ENCODE measurements at places on chromosomes 11 and 22. TPM values are rescaled to one million over a fixed set of nuclear protein-coding genes. Genes with fewer than 3 reads are reported as not detected.
A peak's percentile ranks its signal among the peaks of the same experiment; 100 is the strongest.

DNA sequence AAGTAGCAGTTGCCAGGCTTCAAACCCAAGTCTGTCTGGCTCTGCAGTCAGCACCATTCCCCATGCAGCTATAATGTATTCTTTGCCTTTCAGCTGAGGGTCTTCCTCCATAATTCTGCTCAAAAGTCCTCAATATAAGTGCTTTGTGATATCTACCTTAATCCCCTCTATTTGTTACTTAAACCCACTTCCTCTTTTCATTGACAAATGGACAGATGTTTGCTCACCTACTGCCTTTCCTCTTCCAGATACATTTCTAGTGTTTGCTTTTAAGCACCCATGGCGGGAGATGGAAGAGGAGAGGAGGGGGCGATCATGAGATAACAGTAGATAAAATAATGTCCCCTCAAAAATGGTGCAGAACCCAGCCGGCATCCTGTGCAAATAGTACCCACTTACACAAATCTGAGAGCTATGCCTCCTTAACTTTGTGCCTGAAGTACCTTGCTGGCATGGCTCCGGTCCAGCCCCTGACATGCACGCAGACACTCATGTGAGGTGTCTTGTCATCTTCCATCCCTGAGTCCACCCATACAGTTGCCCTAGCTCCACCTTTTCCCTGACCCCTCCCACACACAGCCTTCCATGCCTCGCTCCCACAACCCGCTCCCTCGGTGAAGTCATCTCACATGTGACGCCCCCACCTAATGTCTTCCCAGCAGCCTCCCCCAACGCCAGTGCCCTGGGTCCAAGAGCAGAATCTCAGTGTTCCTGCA is 109.6 kb downstream of the TRIM29 start:
- ATAC-seq, result no peak

- ATAC-seq, result no peak
Observed at GRCh38 chr11:4891996-4892640, 10.4 kb downstream of the OR51T1 start.

GRCh38 chr11:43403357-43404231 is 44.9 kb downstream of the TTC17 start:
- ATAC-seq, result no peak

- no peak for ATAC-seq
Observed at GRCh38 chr22:48781868-48782267, 1045.8 kb downstream of the BRD1 start.

GRCh38 chr22:42880815-42881214 is 23.7 kb upstream of the ARFGAP3 start:
- ATAC-seq, result no peak

GRCh38 chr11:47130543-47130942 is 46.1 kb downstream of the ARFGAP2 start:
- no peak for ATAC-seq

DNA sequence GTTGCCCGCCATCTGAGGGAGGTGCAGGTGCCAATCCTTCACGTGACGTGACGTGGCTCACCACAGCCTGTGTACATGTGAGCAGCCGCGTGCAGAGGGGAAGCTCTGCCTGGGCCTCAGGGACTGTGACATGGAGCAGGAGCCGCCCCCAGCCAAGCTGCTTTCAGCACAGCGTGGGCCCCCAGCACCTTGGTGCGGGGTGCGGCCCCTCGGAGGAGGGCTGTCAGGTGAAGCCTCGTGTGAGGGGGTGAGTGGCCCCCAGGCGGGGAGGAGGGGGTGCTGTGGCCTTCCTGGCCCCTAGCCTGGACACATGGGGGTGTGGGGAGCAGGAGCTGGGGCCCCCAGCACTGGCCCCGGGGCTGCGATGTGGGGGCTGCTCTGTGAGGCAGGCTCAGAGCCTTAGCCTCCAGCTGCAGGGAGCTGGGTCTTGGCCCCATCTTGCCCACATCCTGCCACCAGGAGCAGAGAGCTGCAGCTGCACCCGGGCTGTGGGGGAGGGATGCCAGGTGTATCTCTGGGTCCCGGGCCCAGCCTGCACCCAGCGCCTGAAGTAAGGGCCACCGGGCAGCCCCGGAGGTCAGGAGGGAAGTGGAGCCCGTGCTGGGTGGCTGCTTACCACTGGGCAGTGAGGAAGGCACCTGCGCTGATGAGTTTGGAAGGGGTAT is at the start of gene ADORA2A:
Gene ADORA2A, plus strand, starts transcription at position 100 of the 665 bp plus-strand sequence. CDS start 5,806 bp downstream, outside the sequence.
- peak; percentile 73 for ATAC-seq

BTBD18 gene
- not detected for total RNA-seq

CFAP300 gene
- not detected for total RNA-seq

VSIG10L2 gene
- not detected for total RNA-seq

OR4C3 gene
- not detected for total RNA-seq
